ENCODE measurements at places on chromosomes 13 and 19. TPM values are rescaled to one million over a fixed set of nuclear protein-coding genes. Genes with fewer than 3 reads are reported as not detected.

DNA sequence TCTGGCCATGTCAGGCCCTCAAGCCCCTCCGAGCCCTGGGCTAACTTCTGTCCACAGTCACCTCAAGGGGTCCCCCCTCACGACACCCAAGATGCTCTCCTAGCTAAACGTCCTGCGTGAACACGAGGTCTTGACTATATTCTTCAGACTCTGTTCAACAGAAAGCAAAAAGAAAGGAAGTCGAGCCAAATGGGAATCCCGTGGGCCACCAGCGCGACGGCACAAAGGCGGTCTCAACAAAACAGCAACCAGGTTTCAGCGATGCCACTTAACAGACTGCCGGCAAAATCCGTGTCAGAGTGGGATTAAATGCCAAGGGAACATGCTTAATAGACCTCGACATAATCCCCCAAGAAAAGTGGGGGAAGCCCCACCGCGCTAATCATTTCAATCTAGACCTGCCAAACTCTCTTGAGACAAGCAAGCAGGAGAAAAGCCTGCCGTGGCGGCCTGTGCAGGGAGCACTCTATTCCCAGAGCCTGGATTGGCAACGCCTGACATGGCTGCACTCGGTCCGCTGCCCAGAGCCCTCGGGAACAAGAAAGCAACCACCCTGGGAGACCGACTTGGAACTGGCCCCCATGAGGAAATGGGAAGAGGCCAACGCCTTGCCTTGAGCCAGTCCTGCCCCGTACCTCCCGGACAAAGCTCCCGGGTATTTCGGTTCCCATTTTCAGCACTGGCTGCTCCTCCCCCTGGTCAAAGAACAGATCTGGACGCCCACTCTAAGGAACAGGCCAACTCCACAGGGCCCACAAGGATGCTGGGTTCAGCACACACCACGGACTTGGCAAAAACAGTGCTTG, 16.0 kb downstream of the ZC3H4 start:
- DNase-seq: no peak

- no peak for DNase-seq
Measured at GRCh38 chr13:65593298-65593874, 1636.8 kb downstream of the PCDH9 start.

DNA sequence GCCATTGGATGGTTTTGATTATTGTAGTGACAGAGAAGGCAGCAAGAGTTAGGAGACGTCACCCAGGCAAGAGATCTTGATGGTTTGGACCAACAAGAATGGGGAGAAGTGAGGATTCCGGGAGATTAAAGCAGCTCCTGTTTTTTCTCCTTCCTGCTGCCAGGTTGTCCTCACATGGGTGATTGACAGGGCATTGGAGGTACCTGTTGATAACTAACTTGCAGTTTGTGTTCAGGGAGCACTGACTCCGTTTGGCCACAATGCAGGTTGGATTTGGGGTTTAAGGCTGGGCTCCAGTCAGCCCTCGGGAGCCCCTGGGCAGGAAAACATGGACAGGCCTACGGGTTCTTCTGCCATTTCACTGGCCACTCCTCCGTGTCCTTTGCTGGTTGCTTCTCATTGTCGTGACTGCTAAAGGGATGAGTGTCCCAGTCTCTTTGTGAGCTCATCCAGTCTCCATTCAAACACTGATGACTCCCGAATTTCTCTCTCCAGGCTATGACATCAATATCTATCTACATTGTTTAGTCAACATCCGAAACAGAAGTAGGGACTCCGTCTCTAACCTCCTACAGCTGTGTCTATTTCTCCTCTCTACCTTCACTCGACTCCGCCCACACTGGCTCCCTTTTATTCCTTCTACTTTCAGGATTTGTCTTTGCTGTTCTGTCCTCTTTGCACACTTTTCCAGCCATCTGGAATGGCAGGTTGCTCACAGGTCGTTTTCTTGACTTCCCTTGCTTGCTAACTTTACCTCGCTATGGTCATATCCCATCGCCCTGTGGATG, 1.3 kb upstream of the PTOV1 start:
- DNase-seq: no peak

IGFL3 gene
- total RNA-seq: not detected

DNA sequence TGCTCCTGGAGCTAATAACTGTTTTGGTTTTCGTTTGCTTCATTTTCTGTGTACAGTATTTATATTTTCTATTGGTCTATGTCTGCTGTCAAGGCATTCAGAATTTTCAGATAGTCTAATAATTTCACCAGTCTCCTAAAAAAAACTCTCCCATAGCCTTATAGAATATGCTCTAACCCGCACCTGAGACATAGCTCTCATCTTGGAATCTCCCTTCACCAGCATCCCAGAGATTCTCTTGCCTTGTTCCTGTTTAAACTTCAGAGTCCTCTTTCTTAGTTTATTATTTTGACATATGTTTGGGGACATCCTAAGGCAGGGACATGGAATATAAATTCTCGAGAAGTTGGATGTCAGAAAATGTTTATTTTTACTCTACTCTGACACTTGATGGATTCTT, 58.3 kb upstream of the MED4 start:
- DNase-seq: no peak

GRCh38 chr13:66807251-66807650, 422.9 kb downstream of the PCDH9 start:
- no peak for DNase-seq

GPR12 gene
- total RNA-seq: not detected

KLK6 gene
- not detected for total RNA-seq

GRCh38 chr13:39201180-39201579, 162.9 kb downstream of the NHLRC3 start:
- DNase-seq: no peak

CYP4F12 gene
- not detected for total RNA-seq

GRCh38 chr19:8017808-8018207, 12.4 kb upstream of the ELAVL1 start:
- no peak for DNase-seq

KL gene
- total RNA-seq: not detected

- DNase-seq: no peak
Measured at GRCh38 chr13:91014696-91015095, 332.8 kb upstream of the MIR17HG start.

DNA sequence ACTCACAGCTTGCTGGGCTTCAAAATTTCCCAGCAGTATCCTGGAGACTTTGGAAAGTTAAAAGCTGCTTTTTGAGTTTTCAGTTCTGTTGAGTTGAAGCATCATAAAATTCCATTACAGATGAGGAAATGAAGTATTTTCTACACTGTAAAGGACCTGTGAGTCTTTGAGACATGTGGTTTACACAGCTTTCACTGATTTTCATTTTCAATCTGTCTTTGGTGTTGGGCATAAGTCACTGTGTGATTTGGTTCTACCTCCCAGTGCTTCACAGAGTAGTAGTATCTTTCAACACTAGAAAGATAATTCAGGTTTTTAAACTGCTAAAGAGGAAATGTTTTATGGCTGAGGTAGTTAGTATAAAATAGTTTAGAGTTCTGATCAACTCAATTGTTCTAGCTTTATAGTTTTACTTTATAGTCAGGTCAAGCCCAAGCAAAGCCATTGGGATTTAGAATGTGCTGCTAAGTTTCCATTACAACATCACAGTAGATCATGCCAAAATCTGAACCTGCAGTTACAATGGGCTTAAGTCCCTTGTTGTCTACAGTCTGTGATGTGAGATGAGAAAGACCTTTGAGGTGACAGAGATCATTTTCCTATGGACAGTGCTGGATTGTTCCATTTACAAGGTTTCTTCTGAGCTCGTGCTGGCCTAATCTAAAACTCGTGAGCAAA, 161.6 kb downstream of the FLT1 start:
- no peak for DNase-seq

All from NCI-H460 (cell line).